Type B pancreatic cell (in vitro differentiated cells): ENCODE measurements at places on chromosomes 6 and 20.
A peak's percentile ranks its signal among the peaks of the same experiment; 100 is the strongest.

GRCh38 chr6:131383421-131384411, 189.3 kb upstream of the ARG1 start:
- no peak for DNase-seq

DNA sequence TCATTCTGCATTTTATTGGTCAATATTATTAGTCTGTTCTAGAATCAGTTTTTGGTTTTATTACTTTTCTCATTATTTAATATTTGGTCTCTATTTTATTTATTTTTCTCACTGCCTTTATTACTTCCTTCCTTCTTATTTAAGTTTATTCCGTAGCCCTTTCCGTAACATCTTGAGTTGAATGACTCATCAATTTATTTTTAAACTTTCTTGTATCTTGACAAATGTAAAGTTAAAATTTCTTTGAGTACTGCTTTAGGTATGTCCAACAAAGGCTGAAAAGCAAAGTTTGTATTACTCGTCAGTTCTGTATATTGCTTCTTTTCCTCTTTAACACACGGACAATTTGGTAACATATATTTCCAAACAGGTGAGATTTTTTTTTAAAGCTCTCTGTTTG, 192.0 kb downstream of the CD109 start:
- no peak for DNase-seq

GRCh38 chr6:43758617-43759050, 11.4 kb upstream of the VEGFA start:
- no peak for DNase-seq

GRCh38 chr20:40686893-40687292, 2.1 kb downstream of the MAFB start:
- DNase-seq, result no peak

- DNase-seq, result no peak
These were observed 120.5 kb downstream of the SCML4 start for GRCh38 chr6:107703606-107704005.

- DNase-seq, result no peak
These were observed 69.6 kb downstream of the JAG1 start for GRCh38 chr20:10603971-10604864.

DNA sequence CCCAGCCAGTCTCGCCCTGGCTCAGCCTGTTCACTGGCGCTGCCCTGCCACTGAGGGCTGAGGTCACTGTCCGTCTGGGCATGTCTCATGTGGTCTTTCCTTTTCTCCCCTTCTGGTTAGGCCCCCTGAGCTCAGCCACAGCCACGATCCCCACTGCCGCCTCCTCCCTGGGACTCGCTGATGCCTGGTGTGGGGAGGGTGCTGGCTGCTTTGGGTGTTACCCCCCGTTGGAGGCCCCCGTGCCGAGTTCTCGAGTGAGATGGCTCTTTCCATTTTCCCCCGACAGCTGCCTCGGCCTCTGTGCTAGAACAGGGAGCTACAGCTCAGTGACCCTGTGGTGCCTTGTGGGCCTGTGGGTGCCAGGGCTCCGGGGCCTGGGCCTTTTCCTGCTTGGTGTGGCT, 14.9 kb upstream of the TCFL5 start:
- no peak for DNase-seq

GRCh38 chr20:47768016-47768824, 17.1 kb downstream of the SULF2 start:
- no peak for DNase-seq

DNA sequence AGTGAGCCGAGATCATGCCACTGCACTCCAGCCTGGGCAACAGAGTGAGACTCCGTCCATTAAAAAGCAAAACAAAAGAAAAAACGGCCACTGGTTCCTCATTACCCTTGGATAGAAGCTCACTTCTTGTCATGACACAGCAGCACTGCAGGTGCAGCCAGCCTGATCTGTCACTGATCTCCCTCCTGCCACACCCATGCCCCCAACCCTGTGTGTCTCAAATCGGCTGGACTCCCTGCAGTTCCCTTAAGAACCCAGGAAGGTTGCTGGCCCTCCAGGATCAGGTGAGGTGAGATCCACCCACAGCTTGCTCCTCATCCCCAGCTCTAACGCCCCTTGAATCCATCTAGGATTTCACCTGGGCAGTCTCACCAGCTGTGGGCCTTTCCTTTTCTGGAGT, 26.3 kb upstream of the NNAT start:
- DNase-seq, result no peak

GRCh38 chr20:10783707-10784553, 110.1 kb upstream of the JAG1 start:
- DNase-seq, result no peak

DNA sequence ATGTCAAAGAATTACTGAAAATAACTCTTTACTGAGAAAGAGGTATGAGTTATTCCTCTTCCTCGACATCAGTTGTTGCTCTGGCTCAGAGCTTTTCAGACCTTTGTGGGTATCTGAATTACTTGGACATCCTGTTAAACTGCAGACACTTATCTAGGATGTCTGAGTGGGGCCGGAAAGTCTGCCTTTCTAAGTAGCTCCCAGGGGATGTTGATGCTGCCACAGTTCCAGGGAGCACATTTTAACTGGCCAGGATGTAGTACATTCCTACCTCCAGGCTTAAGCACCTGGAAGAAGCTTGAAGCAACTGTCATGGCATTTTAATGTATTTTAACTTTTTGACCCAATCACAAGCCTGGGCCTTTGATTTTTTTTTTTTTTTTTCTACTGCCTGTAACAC, 265.8 kb upstream of the PLCB4 start:
- no peak for DNase-seq

DNA sequence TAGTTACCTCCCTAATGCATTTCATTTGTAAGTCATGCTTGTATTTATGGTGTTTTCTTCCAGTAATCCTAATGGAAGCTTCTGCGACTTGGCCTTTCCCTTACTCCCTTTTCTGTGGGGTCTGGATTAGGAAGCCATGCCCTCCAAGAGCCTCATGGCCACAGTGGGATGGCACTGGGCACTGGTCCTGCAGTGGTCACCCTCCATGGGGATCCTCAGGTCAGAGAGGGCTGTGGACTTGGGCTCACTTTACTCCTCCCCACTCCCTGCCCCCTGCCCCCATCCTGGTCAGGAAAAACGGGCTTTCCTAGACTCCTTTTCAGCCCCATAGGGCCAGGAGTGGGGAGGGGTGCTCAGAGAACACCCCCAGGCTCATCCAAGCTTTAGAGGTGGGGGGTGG, 49.9 kb downstream of the EBF4 start:
- peak; percentile 39 for DNase-seq
